ENCODE measurements at places on chromosomes 5 and 9.

DNA sequence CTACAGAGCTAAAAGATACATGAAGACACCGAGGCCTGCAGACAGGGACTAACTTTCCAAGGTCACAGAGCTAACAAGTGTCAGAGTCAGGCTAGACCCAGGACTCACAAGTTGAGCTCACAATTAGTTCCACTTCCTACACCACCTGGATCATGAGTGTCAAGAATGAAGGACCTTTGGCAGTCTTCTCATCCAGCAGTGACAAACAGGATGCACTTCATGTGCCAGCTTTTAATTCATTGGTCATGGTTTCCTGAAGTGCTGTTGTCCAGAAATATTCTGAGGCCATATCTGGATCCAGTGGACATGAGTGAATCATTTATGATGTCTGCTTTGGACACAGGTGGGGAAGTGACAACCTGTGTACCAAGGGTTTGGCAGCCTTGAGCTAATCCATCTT lies 77.4 kb downstream of the KCNIP1 start:
- DNase-seq: no peak

DNA sequence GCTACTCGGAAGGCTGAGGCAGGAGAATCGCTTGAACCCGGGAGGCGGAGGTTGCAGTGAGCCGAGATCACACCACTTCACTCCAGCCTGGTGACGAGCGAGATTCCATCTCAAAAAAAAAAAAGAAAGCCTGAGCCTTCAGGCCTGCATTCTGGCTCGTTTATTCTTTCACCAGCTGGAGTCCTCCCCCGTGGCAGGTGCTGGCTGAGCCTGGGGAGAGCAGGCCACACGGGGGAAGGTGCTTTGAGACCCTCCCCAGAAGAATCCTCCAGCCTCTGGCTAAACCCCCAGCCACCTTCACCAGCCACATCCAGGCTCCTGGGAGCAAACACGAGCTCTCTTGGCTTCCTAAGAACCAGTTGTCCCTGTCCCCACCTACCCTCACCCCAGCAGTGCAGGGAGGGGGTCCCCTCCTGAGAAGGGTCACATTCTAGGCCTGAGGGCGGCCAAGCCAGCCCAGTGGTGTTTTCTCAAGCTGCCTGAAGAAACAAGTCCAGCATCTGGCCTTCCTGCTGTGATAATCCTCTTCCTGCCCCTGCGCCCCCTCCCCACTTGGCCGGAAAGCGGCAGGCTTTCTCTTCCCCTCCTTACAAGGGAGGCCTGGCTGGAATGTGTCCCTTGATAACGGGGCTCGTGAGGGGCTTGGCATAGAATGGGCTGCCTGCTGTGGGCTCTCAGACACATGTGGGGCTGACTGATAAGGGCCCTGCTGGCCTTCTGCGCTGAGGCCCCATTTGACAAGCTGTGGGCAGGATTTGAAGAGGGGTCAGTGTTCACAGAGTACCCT lies 41.5 kb downstream of the PLPP7 start:
- no peak for DNase-seq

GRCh38 chr5:92444888-92445287 lies 1061.8 kb upstream of the ARRDC3 start:
- DNase-seq: no peak

- DNase-seq: no peak
These were observed 6.8 kb downstream of the DNAJB5 start for GRCh38 chr9:34996181-34996904.

DNA sequence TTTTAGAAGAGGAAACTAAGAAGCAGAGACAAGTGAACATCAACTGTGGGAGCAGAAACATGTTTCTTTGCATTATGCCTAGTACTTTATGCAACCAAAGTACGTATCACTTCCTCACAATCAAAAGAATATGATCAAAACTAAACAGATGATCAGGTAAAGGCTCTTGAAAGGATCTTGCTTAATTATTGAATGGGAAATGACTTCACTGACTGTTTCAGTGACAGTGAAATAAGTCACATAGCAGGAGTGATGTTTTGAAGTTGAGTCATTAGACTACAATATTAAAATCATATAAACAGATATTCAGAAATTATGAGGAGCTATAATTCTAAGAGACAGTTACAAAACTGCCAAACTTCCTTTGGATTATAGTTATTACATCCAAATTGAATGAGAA lies 527.3 kb downstream of the MTRR start:
- DNase-seq: no peak

GRCh38 chr5:43033841-43034590 lies 6.1 kb downstream of the ANXA2R start:
- DNase-seq: no peak

DNA sequence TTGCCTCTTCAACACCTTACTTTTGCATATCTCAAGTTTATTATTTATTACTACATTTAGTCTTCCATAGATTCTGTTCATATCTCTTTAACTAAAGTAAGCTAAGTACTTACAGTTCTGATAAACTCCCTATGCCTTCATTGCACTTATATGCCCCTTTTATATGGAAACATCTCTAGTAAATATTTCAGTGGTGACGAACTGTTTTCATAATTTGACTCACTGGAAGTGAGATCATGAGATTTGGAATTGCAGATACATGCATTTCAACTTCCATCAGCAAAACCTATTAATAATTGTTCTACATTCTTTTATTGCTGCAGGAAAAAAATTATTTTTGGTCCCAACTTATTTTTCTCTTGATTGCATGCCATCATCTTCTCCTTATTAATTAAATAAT lies 263.5 kb downstream of the CD180 start:
- DNase-seq: no peak

- DNase-seq: no peak
These were observed 52.9 kb downstream of the COMMD10 start for GRCh38 chr5:116137544-116138378.

DNA sequence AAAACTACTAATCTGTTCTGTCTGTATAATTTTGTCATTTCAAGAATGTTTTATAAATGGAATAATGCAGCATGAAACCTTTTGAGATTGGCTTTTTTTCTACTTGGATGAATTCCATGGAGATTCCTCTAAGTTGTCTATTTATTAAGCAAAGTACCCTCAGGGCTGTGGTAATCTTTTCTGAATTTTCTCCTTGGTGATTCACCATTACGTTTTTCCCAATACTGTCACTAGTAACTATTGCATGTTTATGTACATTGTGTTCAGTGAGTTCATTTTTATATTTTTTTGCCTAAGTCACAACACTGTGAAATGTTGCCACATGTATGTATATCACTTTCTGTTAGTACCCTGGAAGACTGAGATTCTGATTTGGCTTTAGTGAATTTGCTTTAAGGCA lies 177.0 kb upstream of the GRIN3A start:
- DNase-seq: no peak

DNA sequence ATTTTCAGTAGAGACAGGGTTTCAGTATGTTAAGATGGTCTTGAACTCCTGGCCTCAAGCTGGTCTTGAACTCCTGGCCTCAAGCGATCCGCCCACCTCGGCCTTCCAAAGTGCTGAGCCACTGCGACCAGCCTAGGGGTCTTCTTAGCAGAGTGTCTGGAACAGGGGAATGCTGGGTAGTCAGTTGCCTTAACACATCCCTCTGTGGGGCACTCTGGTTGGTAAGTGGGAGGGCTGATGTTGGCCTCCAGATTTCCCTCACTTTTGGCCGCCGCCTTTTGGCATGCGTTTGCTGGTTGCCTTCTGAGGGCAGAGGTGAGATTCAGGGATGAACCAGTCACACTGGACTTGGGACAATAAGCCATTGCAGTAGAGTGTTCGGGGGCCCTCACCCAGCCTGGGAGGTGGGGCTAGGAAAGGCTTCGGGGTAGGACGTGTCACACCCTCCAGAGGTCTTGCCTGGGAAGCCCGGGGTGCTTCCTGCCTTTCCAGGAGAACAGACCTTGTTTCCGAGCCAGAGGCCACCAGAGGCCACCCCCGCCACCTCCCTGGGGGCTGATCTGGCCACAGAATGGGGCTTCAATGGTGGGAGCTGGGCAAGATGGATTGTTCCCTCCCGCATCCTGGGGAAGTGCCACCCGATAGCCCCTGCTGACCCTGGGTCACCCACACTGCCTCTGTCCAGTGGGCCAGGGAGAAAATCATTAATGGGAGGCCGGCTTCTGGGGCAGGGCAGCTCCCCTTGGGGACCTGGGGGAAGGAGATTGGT lies 13.3 kb downstream of the FGF18 start:
- DNase-seq: no peak

DNA sequence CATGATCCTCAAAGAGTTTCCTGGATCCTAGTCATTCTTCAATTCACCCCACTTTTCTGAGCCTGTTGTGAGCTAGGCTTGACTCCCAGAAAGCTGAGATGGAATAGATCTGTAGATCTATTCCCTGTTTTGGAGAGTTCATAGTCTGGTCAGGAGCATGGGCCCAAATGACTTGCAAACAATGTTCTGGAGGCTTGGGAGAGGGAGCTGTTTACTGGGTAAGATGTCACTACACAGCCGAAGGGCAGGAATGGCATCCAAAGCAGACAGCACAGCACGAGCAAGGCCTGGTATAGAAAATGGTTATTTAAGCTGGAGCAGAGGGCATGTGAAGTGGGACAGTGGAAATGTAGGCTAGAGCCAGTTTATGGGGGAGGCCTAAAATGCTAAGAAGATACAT lies 152.5 kb upstream of the ALDH1B1 start:
- no peak for DNase-seq

DNA sequence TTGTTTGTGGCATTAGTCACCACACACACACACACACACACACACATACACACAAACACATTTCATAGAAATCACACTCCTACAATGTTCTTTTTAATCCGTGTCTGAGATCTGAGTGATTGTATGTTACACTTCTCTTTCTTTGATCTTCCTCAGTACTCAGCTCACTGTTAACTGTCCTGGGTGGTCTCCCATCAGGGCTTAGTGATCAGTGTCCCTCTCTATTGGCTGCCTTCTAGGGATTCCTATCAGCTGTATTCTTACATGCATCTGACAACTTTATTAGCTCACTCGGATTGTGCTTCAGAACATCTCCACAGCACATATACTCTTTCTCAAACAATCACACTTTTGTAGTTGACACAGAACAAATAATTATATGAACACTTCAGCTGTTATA lies 170.2 kb upstream of the POU5F2 start:
- DNase-seq: no peak

DNA sequence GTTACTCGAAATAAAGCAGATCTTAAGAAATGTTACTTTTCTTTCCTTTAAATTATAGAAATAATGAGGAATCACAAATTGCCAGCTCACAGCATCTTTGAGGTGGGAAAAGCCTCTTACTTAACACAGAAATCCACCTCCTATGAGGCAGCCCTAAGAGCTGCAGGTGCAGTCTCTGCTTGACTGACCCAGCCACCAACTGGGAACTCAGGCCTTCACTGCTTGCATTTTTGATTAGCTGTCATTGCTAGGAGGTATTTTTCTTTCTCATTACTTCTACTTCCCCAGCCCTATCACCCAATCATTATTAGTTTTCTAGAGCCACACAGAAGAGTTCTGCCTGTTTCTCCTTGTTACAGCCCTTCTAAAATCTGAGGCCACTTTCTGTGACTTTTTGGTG lies 416.5 kb upstream of the KLF4 start:
- no peak for DNase-seq

GRCh38 chr5:139155333-139155732 lies 42.8 kb downstream of the SIL1 start:
- DNase-seq: no peak

- DNase-seq: no peak
These were observed 155.5 kb downstream of the APBA1 start for GRCh38 chr9:69516353-69517322.

- no peak for DNase-seq
These were observed 41.3 kb upstream of the TAL2 start for GRCh38 chr9:105621001-105621400.

DNA sequence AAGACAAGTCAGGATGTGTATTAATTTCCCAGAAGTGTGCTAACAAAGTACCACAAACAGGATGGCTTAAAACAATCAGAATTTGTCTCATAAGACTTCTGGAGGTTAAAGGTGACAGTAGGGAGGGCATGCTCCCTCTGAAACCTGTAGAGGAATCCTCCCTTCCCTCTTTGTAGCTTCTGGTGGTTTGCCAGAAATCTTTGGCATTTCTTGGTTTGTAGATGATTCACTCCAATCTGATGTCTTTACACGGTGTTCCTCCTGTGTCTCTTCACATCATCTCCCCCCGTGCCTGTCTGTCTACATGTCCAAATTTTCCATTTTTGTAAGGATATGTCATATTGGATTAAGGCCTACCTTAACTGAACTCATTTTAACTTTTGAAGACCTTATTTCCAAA lies 471.5 kb downstream of the ZNF608 start:
- no peak for DNase-seq

DNA sequence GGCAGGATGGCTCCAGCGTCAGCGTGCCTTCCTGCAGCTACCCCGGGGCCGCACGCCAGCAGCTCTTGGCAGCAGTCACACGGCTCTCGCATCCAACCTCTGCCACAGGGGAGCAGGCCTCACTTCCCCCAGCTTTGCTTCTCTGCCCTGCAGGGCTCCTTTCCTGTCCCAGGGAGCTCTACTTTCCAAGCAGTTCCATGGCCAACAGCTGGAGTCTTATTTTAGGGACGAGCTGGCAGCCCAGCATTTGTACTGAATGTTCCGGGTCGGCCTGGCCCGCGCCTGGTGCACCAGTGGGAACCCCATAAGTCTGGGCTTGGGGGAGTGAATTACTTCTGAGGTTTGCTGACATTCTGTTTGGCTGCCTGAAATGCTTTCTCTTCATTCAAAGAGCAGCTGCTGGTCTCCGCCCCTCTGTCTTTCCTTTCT lies 34.6 kb downstream of the GADD45G start:
- no peak for DNase-seq

DNA sequence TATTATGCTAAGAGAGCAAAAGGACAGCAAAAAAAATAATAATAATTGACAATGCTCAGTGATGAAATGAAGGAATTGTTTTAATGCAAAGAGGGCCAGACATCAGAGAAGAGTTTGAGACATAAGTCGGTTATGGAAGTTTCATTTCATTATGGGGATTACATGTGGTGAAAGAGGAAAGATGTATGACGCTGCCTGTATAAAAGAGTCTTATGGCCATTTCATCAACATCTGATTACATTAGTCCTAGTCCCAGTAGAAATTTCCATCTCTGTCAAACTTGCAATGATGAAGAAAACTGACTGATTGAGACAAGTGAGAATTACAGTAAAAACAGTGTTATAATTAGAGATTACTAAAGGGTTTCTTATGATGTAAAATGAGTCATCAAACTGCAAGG lies 900.6 kb upstream of the CDH9 start:
- no peak for DNase-seq

DNA sequence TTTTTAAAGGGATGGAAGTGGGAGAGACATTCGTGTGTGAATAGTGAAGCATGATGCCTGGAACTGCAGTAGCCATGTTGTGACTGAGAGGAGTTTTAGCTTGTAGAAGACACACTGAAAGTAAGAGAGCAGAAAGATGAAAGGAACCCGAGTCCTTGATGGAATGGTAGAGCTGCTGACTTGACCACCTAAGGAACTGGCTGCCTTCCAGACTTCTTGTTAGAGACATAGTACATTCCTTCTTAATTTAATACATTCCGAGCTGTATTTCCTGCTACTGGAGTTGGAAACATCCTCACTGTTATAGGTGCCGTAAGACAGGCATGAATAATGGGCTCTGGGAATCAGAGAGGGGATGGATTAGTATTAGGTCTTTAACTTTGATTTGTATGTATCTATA lies 7.4 kb downstream of the CER1 start:
- DNase-seq: no peak
